ENCODE measurements at places on chromosomes 6 and 20.

- no peak for DNase-seq
These were observed 8.9 kb downstream of the GFOD1 start for GRCh38 chr6:13478525-13478966.

- DNase-seq: no peak
These were observed 10.2 kb upstream of the DNAJC5 start for GRCh38 chr20:63884506-63885263.

DNA sequence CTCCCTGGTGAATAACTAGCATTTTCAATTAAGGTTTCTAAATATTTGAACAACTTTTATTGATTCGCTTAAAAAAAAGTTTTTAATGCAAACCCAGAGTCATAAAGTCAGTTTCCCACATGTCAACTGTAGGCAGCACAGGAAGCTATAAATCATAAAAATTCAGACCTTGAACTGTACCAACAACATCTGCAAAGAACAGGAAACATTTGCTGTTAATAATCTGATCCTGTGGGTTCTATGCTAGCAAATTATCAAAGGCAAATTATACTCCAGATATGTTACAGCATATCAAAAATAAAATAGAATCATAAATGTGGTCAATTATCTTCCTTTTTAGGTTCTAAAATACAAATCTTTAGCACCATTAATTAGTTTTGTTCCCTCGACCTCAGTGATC lies 16.6 kb upstream of the MAP7 start:
- no peak for DNase-seq

GRCh38 chr6:166705069-166705468 lies 78.0 kb upstream of the RPS6KA2 start:
- no peak for DNase-seq

DNA sequence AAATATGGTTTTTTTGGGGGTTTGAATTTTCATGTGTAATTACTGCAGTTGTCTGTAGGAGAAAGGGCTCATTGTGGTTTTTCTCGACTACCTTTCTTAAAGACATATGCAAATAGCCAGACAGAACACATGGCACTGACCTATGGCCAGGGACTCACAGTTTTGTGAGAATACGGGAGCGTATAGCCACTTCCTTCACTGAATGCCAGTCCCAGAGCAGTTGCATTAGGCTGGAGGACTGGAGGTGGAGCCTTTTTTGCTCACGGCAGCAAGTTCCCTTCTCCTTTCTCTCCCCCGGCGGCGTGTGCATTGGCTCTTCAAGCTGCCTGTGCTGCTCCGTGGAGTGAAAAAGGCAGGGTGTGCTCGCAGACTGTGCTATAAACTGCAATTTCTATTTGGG lies 114.9 kb downstream of the AKAP7 start:
- DNase-seq: no peak

DNA sequence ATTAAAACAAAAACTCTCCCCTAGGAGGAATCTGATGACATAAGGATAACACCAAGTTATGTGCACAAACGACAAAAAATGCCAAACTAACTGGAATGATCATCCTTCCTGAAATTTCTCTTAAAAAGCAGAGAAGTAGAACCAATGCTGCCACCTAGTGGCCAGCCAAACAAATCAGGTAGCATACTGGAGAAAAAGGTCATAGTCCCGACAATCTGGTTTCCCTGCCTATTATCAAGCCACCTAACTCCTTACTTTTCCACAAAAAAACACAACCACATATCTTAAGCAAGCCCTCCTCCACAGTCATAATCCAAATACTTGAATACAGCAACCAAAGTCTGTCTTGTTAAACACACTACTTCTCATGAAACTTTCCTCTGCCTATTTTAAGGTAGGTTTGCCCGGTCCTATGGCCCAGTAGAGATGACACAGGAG lies 5.3 kb downstream of the OARD1 start:
- peak; percentile 21 for DNase-seq

DNA sequence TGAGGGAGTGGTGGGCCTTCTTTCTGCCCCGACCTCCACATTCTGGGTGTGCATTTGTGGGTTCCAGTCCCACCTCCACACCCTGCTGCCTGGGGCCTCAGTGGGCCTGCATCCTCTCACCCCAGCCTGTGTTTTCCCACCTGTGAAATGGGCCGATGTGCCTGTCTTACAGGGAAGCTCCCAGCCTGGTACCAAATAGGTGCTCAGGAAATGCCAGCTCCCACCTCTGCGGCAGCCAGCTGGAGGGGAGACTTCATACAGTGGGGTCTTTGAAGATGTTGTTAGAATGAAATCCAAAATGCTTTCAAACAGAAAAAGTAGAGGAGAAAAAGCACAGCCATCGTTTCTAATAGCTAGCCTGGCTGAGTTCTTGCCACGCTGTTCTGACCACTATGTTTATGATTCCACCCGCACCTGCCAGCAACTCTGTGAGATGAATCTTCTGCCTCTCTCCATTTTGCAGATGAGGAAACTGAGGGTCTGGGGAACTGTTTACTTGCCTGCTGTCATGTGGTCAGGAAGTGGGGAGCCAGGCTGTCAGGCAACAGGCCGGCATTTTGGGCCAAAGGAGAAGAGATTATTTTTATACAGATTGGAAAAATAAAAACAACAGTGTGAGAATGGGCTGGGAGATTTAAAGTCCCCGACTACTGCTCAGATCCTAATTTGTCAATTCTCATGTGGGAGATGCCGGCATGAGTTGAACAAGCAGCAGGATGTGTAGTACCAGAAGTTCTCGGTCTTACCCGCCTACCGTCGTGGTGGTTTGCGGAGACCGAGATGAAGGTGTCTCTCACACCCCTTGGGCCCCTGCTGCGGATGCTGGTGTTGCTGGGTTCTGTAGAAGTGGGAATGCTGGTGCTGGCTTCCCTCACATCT lies 4.6 kb downstream of the TMEM181 start:
- no peak for DNase-seq

- no peak for DNase-seq
These were observed 2.1 kb upstream of the NRN1 start for GRCh38 chr6:6008648-6009421.

- DNase-seq: no peak
These were observed 31.6 kb upstream of the SNX9 start for GRCh38 chr6:157791450-157791849.

GRCh38 chr6:104519566-104519965 lies 340.2 kb downstream of the HACE1 start:
- DNase-seq: no peak

- DNase-seq: no peak
These were observed 84.2 kb upstream of the PMEPA1 start for GRCh38 chr20:57794036-57794435.
